Stimulated activated CD4-positive, alpha-beta T cell treated with anti-CD3 and anti-CD28 coated beads, Interleukin-2, amount 100 ng/mL, for 4 hours (primary cell): ENCODE measurements at places on chromosomes 16 and 17.

GRCh38 chr17:13609941-13610340 lies 8.2 kb upstream of the HS3ST3A1 start:
- DNase-seq = no peak

DNA sequence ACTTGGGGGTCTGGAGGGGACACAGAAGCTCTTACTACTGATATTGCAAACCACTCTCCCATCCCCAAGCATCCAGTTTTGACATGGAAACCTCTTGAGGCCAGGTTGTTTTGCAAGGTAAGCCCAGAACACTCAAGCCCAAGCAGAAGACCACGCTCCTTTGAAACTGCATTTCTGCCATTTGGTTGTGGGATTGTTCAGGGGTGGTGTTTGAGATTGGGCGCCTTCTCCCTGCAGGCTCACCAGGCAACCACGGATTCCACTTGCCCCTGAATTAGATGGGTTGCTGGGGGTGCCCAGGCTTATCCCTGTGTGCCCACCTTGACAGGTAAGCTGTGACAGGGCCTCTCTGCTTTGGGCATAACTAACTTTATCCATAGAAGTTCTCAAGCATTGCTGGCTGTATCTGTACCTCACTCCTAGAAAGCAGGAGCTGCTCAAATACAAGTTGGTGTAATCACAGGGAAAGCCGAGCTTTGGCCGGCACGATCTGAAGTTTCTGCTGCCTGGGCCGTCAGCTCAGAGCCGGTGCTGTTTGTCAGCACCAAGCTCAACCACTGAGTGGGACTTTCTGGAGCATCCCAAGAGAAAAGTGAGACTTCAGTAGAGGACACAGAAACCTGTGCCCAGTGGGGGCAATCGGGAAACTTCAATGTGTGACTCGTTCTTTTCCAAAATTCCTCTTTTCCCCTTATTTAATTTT lies 93.6 kb downstream of the CYLD start:
- DNase-seq = no peak

DNA sequence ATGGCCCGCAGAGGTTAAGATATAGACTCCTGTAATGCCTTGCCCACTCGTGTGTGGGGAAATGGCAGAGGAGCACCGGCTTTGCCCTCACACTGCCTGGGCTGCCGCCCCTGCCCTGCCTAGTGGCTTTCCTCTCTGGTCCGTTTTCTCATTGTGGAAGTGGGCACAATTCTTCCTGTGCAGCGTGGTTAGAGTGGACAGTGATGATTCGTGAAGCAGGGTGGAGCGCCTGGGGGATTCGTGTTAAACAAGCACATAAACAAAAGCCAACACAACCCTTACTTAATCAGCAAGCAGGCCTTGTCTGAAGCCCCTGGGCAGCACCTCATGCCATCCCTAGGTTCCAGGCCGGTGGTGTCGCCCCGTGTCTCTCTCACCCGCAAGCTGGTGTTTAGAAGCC lies 269.7 kb downstream of the SEC14L1 start:
- no peak for DNase-seq

- no peak for DNase-seq
Measured at GRCh38 chr16:84761448-84762368, 58.1 kb upstream of the CRISPLD2 start.

- DNase-seq = peak; percentile 77
Measured at GRCh38 chr17:20009302-20010098, at the start of gene SPECC1. TSS of gene SPECC1 (plus strand) at chr17:20009359. CDS start at chr17:20096652, 87,293 bp downstream.

- no peak for DNase-seq
Measured at GRCh38 chr17:61503961-61504360, 51.7 kb downstream of the TBX4 start.
